ENCODE measurements at places on chromosomes 1 and 21. TPM values are rescaled to one million over a fixed set of nuclear protein-coding genes. Genes with fewer than 3 reads are reported as not detected.

SLC19A1 gene
- total RNA-seq, result 3.2 TPM

DNA sequence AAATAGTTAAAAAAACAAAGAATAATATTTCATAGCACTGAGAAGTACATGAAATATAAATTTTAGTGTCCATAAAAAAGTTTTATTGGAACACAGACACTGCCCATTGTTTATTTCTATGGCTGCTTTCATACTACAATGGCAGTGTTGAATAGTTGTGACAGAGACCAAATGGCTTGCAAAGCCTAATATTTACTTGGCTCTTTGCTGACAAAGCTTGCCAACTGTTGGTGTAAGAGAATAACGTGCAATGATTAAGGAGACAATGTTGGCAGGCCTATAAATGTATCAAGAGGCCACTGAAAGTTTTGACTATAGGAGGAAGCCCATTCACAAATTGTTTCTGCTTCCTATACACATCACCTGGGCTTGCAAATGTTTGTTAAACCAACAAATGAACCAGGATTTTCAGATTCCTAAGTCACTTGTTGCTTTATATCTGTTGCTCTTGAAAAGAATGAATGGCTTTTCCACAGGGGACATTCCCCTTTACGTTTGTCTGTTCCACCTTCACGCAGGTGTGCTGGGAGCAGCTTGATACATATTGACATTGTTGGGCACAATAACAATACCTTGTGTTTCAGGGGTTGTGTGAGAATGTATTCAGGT, 5.5 kb upstream of the ST6GALNAC3 start:
- DNase-seq, result no peak

MX1 gene
- total RNA-seq, result 3.8 TPM

DNA sequence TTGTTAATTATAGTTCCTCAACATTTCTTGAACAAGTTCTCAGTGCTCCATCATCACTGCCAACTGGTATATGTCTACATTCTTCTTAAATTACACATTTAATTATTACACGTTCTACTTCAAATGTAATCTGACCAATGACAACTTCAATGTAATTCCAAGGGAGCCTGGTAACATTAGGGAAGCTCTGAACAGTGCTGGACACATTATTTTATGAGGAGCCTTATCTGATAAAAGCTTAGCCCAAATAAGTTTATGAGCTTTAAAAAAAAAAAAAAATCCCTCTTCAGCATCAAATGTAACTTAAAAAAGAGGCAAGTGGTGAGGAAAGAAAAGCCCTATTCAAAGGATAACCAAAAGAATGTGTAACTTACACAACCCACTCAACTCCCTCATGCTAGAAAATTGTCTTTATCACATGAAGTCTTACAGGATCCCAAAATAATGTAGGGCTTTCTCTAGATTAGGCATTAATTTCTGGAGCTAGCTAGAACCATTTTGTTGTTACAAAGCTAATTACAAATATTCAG, 35.2 kb upstream of the ABCA4 start:
- DNase-seq, result no peak

NUDT4B gene
- total RNA-seq, result 0.98 TPM

DNA sequence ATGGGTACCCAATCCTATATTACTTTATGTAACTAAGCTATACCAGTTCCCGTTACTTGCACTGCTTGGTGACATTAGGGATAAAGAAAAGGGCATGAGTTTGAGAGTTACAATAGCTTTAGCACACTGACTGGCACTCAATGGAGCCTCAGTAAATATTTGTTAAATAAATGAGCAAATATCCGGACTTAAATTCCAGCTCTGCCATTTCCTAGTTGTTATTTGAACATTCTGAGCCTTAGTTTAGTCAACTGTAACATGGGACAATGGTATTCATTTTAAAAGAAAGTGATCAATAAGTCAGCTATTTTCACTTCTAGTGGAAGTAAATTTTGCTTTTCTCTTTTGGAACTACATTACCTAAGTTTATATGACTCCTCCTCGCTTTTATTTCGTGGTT, 198.7 kb downstream of the ZC3H11B start:
- no peak for DNase-seq

DNA sequence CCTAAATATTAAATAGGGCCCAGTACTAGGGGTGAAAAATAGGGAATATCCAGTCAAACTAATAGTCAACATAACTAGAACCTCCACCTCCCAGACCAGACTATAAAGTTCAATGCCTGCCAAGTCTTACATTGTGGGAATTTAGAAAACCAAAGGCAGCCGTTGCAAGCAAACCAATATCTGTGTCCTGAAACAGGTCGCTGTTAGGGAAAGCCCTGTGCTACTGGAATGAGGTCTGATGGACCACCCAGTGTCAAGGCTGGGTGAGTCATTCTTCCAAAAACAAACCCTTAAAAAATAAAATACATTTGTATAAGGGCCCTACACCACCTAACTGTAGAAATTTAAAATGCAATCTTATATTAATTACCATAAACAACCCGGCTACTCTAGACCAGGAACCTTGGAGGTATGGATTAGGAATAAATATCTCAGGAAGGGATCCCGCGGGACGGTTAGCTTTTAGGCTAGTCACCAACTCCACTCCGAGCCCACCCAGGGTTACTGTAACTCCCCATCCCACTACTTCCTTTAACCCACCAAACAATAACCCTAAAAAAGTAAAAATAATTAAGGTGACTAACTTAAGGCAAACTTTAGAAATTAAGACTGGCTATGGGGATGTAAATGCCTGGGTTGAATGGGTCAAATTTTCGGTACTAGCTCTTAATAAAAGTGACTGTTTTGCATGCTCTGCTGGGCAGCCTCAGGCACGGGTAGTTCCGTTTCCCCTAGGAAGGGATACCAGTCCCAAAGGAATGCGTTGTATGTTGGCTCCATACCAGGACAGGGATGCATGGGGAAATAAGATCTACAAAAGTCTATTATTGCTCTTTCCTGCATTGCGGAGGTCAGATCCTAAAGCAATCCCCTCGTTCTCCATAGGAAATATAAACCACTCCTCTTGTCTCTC, 65.4 kb upstream of the TLR5 start:
- DNase-seq, result peak; percentile 47

DNA sequence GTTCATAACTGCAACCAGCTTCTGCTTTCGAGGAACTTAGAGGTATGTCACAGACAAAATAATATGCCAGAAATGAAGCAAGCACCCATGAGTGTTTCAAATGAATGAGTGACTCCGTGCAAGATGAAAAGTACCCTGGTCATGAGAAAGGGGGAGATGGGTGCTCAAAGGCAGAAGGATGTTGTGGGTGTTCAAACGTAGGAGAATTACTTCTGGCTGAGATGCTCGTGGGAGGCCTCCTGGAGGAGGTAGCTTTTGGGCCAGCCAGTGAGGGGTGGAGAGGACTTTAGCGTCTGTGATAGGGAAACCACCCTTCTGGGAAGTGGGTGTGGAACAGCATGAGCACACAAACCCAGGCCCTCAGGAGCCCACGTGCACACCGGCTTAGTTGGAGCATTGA, 113.8 kb downstream of the SYF2 start:
- no peak for DNase-seq

GRCh38 chr1:61645476-61645875, 79.5 kb downstream of the TM2D1 start:
- DNase-seq, result no peak

GRCh38 chr1:109392788-109393616, 4.7 kb downstream of the SORT1 start:
- peak; percentile 56 for DNase-seq

TRIM17 gene
- 0.27 TPM for total RNA-seq

ZNF683 gene
- total RNA-seq, result not detected

DNA sequence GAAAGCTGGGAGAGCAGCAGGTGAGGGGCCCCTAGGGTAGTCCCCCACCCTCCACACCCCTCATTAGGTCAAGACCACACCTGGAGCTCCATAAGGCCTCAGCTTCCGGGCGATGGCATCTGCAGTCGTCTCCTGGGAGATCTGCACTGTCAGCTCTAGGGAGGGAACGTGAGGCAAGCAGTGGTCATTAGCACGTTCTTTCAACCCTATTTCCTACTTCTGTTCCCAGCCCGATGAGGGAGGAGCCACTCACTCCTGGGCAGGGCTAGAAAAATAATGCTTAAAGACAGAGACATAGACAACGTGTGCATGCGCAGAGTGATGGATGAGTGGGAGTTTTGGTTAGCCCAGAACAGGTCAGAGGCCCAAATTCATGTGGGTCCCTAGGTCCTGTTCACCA, 9.7 kb downstream of the KDF1 start:
- DNase-seq, result no peak

USP21 gene
- total RNA-seq, result 10.4 TPM

DNA sequence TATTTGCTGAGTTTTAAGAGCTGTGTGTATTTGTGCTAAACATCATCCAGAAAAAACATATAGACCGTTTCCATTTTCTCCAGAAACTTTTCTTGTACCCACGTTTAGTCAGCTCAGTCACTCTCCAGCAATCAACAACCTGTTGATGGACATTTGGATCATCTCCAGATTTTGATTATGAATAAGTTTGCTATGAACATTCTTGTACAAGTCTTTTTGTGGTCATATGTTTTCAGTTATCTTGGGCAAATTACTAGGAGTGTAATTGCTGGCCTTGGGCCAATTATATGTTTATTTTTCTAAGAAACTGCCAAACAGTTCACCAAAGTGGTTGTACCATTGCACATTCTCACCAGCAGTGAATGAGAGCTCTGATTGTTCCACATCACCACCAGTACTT, 221.8 kb downstream of the CENPF start:
- no peak for DNase-seq

DNA sequence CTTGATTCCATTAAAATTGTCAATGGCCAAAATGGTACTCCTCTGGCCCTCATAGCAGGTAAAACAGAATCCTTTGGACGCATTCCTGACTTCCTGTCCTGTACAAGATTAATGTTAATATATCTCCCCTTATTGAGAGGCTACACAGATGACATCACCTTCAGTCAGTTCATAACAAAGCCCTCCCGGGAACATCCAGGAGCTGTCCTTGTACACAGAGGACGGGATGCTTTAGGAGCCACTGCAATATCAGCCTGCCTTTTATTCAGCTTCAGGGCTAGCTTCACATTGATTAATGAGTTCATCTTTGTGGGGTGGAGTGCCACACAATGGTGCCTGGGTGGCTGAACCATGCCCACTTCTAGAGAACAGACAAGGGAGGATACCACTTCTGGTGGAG, 235.1 kb downstream of the NRIP1 start:
- no peak for DNase-seq

DNA sequence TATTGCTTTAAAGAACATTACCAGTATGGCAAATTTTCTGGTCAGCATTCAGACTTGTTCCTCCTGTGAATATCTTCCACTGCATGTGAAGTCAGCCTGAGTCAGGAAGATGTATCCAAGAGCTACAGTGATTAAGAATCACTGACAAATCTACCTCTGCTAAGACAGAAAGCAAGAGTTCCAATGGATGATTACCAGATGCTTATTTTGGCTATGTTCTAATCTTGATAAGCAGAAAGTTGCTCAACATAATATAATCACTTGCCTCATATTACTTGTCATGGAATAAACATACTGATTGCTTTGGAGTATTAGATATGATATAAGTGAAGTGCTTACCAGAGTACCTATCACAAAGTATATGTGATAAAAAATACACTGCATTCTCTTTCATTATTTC, 738.1 kb downstream of the ADGRL2 start:
- DNase-seq, result peak; percentile 33

Data from muscle of leg (tissue), 16 donors.